Effector memory CD8-positive, alpha-beta T cell (primary cell): ENCODE measurements at places on chromosomes 7 and 10.

GRCh38 chr10:132320654-132321469 lies 11.1 kb upstream of the LRRC27 start:
- no peak for DNase-seq

DNA sequence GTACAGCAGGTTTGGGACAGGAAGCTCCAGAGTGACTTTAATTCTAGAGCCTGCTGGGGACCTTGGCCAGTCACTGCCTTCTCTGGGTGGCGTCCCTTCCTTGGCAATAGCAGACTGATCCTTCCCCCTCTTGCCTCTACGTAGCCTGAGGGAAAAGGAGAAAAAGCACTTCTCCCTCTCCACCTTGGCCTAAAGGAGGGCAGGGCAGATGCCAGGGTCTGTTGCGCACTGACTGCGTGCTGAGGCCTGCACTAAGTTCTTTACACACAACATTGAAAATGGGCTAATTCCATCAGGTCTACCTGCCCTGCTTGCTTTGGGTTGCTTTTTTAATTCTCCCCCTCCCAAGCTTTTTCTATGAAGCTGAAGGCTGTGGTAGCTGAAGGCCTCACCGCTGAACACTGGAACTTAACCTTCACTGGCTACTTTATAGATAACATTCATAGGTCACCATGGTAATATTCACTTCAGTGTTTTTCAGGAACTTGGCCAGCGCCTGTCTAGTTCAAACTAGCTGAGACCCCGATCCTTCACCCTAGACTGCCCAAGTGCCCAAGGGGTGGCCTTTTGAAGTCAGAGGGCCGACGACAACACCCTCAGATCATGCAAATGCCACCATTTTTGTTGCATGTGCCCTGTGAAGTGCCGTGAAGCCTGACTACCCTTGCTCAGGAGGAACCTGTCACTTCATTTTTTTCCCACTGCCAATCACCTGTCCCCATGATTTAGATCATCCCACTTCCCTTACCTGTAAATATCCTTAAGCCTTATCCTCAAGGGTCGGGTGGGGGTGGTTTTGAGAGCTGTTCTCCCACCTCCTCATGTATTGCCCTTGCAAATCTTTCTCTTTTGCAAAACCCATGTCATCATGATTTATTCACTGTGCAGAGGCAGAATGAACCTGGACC lies 28.7 kb downstream of the PRF1 start:
- no peak for DNase-seq

DNA sequence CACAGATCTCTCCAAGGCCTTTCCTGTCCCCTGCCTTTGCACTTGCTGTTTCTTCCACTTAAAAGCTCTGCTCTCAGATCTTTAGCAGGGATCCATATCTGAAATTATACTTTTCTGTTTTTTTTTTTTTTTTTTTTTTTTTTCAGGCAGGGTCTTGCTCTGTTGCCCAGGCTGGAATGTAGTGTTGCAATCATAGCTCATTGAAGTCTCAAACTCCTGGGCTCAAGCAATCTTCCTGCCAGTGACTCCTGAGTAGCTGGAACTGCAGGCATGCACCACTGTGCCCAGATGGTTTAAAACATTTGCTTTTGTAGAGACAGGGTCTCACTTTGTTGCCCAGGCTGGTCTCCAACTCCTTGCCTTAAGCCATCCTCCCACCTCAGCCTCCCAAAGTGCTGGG lies 5.0 kb upstream of the TSPAN15 start:
- DNase-seq = no peak

- no peak for DNase-seq
Observed at GRCh38 chr10:43576062-43576461, 1.6 kb upstream of the ZNF239 start.

DNA sequence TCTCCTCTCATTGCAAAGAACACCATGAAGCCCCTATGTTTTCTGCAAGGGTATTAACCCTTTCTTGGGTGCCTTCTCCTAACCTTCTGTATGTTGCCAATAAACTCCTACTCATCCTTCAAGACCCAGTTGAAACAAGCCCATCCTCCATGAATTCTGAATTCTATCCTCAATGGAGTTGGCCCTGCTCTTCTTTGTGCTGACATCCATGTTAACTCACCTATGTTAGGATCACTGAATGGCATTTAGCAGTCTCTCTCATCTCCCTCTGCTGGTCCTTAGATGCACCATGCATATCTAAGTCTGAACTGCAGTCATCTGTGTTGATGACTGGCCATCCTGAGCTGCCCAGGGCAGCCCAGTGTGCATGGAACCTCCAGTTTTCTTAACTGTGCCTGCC lies 129.8 kb downstream of the BUB3 start:
- no peak for DNase-seq

DNA sequence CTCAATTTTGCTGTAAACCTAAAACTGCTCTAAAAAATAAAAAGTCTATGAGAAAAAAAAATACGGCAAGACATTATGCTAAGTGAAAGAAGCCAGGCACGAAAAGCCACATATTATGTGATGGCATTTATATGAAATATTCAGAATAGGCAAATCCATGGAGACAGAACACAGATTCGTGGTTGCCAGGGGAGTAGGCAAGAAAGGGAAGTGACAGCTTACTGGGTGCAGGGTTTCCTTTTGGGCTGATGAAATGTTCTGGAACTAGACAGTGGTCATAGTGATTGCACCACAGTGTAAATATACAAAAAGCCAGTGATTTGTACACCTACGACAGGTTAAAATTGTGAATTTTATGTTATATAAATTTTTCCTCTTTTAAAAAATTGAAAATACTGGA lies 41.3 kb upstream of the GLI3 start:
- no peak for DNase-seq

GRCh38 chr10:130634816-130635215 lies 498.6 kb downstream of the GLRX3 start:
- DNase-seq = no peak

- no peak for DNase-seq
Observed at GRCh38 chr10:103111918-103112877, 80.9 kb downstream of the NT5C2 start.

- DNase-seq = no peak
Observed at GRCh38 chr7:108711611-108712010, 141.9 kb downstream of the DNAJB9 start.

GRCh38 chr7:113374955-113375354 lies 256.6 kb upstream of the SMIM30 start:
- DNase-seq = no peak

DNA sequence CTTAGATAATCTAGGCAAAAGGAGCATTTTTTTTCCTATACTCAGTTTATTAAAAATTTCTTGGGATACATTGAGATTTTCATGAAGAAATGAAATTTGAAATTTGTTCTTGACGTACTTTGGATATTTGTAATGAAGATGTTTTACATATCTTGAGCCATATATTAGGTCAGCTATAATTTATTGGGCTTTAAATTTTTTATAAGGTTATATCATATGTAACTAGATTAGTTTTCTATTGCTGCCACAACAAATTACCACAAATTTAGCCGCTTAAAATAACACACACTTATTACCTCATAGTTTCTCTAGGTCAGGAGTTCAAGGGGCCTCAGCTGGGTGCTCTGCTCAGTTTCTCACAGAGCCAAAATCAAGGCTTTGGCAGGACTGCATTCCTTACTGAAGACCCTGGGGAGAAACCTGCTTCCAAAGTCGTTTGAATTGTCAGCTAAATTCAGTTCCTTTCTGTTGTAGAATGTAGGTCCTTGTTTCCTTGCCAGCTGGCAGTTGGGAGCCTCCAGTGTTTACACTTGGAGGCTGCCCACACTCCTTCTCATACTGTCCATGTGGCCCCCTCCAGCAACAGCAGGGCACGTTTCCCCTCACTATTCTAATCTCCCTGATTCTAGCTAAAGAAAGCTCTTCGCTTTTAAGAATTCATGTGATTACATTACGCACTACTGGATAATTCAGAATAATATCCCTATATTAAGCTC lies 42.6 kb upstream of the DNAH11 start:
- no peak for DNase-seq

DNA sequence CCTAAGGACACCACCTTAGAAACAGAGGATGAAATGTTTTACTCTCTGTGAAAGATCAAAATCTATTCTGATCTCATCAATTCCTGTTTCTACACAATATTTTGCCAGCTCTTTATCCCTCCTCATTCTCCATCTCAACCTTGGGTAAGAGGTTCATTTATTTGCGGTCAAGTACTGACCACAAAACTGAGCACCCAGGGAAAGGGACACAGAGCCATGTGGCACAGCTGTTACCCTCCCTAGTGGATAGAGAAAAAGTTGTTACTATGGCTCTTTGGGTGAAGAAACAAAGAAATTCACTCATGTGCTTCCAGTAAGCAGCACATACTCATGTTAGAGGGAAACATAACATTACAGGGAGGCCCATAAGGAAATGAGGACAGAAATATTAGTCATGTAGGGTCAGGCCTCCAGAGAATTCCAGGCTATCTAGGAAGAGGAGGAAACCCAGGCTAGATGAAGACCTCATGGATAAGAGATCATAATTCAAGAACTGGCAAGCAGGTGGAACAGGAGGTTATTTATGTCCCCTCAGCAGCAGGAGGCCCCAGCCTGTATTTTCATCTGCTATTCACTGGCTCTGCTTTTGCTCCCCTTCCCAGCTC lies 114.5 kb downstream of the ATE1 start:
- no peak for DNase-seq

- DNase-seq = no peak
Observed at GRCh38 chr10:34723750-34724149, 91.3 kb downstream of the PARD3 start.

DNA sequence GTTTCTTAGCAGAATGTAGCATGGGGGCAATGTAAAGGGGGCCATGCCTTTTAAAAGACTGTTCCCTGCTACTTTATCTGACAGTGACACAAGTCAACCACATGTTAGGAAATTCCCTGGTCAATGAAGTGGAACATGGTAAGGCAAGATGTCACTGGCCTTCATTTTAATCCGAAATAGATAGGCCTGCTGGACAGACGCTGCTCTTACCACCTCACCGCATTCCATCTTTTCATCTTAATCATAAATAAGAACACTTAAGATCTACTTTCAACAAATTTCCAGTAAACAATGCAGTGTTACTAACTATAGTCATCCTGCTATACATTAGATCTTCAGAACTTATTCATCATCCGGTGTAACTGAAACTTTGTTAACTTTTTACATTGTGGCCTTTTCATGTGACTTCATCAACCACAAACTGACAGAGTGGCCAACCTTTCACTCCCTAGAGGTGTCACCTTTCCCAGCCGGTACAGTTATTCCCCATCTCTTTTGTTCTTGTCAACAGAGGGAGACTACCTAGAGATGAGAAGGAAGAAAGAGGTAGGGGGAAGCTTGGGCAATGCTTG lies 15.6 kb downstream of the ASB4 start:
- DNase-seq = no peak

DNA sequence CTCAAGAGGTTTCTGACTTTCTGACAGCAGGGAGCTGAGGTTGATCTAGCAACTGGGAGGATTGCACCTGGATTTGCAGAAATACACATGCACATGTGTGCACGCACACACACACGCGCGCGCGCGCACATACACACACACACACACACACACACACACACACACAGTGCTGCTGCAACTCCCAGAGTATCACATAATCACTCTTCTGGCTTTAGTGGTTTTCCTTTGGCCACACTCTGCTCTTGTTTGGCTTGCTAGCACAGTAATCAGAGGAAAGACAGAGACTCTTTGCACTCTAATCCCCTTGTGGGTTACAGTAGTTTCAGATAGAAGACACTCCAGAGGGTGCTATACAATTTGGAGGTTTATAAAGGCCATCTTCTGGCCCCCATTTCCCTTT lies 705.0 kb downstream of the AUTS2 start:
- DNase-seq = no peak

DNA sequence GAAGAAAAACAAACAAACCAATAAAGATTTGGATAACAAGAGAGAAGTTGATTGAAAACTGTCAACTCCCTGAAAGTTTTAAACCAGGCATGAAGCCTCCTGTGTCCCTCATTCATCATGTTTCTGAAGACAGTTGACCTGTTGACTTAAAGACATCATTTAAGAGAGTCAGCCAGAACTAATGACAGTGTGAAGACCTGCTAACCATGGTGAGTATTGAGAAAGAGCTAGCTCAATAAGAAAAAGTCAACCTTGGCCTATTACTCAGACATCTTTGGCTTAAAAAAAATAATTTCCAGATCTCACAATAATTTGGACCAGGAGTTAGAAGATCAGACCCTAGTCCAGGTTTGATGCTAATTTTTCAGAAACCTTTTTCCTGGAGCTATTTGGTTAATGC lies 45.3 kb upstream of the ANKRD1 start:
- no peak for DNase-seq

GRCh38 chr10:133067149-133068105 lies 20.3 kb upstream of the ADGRA1 start:
- DNase-seq = no peak
